Colonic mucosa (tissue), 4 donors: ENCODE measurements at places on chromosomes 5 and 9.

GRCh38 chr5:34576891-34577666, 79.0 kb upstream of the RAI14 start:
- no peak for DNase-seq

- no peak for DNase-seq
These were observed 206.0 kb downstream of the PCSK1 start for GRCh38 chr5:96226941-96227552.

GRCh38 chr5:14143841-14144585, 871 bp downstream of the TRIO start:
- DNase-seq, result peak; percentile 41

GRCh38 chr9:35606138-35606504, 1.1 kb downstream of the TESK1 start:
- DNase-seq, result no peak

- no peak for DNase-seq
These were observed 30.1 kb upstream of the TENT2 start for GRCh38 chr5:79582186-79582585.

GRCh38 chr5:31516802-31517201, 15.1 kb downstream of the DROSHA start:
- no peak for DNase-seq

GRCh38 chr5:108786806-108787483, 39.2 kb downstream of the FER start:
- DNase-seq, result no peak

DNA sequence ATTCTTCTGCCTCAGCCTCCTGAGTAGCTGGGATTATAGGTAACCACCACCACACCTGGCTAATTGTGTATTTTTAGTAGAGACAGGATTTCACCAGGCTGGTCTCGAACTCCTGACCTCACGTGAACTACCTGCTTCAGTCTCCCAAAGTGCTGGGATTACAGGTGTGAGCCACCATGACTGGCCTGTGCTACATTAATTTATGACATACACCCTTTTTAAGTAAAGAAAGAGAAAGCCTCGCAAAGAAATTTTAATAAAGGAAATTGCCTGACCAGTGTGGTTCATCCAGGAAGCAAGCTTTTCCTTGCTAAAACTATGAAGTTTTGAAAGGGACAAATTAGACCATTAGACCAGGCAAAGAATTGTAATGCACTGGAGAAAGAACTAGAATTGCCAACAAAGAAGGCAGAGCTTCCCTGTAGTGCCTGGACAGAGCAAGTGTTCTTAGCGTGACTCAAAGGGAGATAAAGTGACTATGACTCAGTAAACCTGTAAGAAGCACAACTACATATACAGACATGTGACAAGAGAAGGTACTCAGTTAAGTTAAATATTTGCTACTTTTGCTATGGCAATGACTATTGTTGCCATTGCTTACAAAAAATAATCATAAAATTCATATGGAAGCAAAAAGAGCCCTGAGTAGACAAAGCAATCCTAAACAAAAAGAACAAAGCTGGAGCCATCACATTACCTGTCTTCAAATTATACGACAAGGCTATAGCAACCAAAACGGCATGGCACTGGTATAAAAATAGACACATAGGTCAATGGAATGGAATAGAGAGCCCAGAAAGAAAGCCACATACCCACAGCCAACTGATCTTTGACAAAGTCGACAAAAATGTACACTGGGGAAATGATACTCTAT, 54.6 kb downstream of the FYB1 start:
- no peak for DNase-seq

GRCh38 chr9:33813712-33814641, 3.0 kb upstream of the UBE2R2 start:
- DNase-seq, result no peak

GRCh38 chr5:114789773-114790402, 379.8 kb downstream of the TRIM36 start:
- no peak for DNase-seq

DNA sequence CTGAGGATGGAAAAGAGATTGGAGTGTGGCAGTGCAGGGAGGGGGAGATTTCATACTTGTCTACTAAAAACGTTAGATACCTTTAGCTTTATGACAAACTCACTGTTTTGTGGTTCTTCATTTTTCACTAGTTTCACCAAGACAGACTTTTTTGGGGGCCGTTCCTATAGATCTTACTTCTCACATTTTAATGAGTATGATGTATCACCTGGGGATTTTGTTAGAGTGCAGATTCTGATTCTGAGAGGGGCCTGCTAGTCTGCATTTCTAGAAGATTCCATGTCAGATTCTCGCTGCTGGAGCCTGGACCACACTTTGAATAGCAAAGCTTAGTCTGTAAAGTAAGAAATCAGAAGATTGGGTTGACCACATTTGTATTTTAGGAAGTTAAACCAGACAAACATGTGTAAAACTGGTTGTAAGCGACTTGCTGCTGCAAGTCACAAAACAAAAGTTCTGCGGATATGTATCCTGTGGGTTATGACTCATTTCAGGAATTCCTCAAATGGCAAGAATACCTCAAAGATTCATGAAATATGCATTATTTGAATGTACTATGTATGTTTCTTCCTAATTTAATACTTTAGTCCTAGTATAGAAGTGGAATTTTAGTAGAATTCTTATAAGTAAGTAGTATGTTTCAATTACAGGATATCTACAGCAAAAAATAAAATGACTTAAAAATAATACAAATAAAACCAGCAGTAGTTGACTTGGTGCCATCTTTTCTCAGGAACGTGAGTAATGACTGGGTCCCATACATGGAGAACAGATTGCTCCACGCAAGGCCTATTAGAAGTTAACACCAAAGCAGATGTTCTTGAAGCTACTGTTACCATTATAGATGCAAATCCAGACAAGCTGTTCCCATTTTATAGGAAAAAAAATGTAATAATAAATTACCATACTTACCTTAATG, 27.8 kb downstream of the NFIL3 start:
- no peak for DNase-seq

DNA sequence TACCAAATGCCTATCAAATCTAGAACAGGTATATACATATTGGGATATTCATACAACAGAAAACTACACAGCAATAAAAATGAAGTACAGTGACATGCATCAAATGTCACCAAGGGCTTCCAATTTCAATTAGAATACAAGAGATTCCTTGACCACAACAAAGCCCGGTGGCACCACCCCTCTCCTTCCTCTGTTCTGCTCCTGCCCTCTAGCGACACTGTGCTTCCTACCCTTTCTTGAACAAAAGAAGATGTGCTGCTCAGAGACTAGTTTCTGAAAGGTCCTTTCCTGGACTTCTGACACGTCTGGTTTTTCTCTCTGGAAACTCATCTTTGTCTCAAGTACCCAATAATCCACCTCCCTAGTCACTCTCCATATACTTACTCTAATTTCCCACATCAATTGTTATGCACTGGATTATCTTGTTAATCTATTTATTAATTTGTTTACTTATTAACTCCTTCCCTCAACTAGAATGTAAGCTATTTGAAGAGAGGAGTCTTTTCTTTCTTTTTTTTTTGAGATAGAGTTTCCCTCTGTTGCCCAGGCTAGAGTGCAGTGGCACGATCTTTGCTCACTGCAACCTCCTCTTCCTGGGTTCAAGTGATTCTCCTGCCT, 70.4 kb upstream of the CTSV start:
- DNase-seq, result peak; percentile 66

DNA sequence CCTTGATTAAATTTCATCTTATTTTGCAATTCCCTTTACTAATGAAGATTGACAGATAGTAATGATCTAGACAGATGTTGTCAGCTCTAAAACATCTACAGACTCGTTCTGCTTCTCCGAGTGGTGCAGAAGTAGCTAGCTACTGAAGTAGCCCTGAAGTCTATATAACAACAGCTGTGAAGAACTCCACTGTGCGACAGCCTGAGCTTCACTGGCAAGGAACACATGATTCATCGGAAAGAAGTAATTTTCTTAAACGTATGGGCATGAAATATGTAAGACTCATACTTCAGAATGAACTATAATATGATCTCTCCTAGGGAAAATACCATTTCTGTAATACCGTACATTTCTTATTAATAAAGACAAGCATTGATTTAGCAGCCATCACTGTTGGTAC, 96.2 kb downstream of the TRPM3 start:
- DNase-seq, result no peak

GRCh38 chr9:133861086-133861485, 122.9 kb upstream of the SARDH start:
- DNase-seq, result no peak

GRCh38 chr9:133188006-133188842, 20.8 kb downstream of the OBP2B start:
- DNase-seq, result peak; percentile 29

DNA sequence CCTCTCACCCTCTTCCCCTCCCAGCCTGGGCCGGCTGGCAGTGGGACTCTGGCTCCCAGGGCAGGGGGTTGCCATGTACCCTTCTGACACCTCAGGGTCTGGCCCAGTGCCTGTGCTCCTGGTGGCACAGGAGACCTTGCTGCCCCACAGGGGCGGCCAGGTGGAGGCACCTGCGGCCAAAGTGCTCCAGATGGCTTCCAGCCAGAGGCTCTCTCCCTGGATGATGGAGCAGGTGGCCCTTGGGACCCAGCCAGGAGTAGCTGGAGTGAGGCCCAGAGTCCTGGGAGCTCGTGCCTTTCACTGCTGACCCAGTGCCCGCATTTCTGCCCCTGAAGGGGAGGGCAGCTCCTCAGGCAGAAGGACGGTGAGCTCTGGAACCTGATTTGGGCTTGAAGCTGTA, 87.3 kb downstream of the NTNG2 start:
- no peak for DNase-seq

DNA sequence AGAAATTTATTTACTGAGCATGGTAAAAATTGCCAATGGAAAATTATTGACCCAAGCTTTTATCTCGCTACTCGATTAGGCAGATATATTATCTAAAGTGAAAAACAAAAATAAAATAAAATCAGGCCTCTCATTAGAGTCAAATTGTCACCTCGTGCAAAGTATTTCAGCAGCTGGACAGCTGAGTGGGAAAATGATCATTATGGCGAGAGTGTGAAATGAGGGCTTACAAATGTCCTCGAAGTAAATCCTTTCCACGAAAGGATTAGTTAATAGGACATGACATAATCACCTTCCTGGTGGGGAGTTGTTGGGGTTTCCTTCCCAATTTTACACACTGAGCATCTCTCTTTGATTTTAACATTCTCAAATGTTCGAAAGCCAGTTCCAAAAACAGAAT, 5.4 kb upstream of the DPYSL3 start:
- no peak for DNase-seq

DNA sequence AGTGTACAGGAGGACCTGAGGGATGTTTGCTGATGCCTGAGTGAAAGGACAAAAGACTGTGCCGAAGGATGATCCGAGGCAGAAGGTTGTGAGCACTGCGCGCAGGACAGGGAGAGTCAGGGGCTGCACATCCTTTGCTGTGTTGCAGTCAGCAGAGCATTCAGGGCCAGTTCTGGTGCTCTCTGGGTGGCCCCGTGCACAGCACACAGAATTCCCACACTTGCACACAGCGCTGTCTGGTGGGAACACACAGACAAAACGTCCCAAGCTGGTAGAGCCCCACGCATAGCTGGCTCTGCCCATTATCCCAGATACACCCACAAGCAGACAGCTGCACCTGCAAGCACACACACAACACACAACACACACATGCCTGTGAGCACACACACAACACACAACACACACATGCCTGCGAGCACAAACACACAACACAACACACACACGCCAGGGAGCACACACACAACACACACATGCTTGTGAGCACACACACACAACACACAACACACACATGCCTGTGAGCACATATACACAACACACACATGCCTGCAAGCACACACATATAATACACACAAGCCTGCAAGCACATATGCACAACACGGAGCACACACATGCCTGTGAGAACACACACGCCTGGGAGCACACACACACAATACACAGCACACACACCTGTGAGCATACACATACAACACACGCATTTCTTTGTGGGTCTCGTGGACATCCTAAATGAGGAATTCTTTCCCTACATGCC, 74.4 kb downstream of the FGF18 start:
- DNase-seq, result no peak

- DNase-seq, result no peak
These were observed 93.8 kb downstream of the HSPA4 start for GRCh38 chr5:133145436-133146170.
